ENCODE measurements at places on chromosomes 1 and 21. TPM values are rescaled to one million over a fixed set of nuclear protein-coding genes. Genes with fewer than 3 reads are reported as not detected.

- DNase-seq = no peak
These were observed 242.1 kb downstream of the SLC45A1 start for GRCh38 chr1:8560035-8560434.

- DNase-seq = peak; percentile 48
These were observed 7.9 kb downstream of the CSTB start for GRCh38 chr21:43767984-43768867.

KLF17 gene
- not detected for total RNA-seq

MSTO1 gene
- total RNA-seq = 19.8 TPM

TMEM269 gene
- total RNA-seq = 0.30 TPM

All from tibial nerve (tissue), 4 donors.